Cortex of kidney (tissue), 1 donor: ENCODE measurements at places on chromosomes 16 and 17.

DNA sequence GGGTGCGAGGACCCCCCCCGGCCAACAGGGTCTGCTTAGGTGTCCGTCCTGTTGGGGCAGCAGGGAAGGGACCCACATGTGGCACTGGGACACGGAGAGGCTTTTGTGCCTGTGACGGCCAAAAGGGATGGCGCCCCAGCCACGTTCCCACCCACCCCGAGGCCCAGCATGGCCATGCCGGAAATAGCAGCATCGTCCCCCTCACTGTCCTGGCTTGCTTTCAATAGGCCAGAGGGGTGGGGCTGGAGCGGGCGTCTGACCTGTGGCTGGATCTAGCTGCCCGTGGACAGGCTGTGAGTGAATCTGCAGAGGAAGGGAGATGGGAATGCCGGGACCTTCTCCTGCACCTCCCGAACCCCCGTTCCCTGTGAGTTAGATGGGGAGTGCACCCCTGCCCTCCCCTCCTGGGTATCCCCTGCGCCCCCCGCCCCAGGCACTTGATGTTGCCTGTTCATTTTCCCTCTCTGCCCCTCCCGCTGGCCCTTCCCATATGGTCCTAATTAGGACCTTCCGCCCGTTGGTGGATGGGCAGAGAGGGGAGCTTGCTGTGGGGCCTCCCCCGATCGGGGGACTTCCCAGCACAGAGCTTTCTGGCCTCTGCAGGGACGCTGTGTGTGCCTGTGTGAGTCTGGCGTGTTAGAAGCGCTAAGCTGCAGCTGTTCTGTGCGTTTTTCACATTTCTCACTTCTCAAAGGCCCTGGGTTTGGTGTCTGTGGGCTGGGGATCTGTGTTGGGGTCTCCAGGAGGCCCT, 292.8 kb downstream of the SEC14L1 start:
- DNase-seq: no peak

- DNase-seq: no peak
Measured at GRCh38 chr16:13036600-13036999, 135.2 kb downstream of the SHISA9 start.

DNA sequence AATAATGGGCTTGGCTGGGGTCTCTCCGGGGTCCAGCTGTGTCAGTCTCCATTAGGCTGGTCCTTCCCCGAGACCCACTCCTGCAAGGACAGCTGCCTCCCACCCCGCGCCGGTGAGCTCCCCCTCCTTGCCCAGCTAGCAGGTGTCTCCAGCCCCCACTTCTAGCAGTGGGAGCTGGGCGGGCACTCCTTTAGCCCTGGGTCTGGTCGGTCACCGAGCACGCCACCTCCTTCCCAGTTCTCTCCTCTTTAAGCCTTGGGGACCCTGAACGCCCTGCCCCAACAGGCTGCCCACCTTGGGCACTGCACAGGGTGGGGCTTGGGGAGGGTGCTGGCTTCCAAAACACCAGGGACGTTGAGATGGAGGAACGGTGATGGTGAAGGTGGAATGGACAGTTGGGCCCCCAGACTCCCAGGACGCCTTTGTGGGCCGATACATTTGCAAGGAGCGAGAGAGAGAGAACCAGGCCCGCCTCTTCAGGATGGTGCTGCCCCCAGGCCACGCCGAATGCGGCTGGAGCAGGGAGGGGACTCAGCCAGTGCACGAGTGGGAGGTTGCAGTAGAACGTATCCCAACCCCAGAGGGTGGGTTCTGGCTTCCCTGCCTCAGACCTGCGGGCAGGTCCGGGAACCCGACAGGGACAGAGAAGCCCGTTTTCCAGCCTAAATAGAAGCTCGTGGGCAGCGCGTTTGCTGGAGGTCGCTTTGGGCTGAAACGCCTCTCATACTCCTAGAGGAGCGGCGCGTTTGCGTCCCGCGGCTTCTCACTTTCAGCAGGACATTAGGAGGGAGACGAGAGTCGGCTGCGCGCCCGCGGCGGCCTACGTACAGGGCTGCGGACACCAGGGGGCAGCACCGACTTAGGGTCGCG, 10.7 kb downstream of the TBX2 start:
- no peak for DNase-seq

DNA sequence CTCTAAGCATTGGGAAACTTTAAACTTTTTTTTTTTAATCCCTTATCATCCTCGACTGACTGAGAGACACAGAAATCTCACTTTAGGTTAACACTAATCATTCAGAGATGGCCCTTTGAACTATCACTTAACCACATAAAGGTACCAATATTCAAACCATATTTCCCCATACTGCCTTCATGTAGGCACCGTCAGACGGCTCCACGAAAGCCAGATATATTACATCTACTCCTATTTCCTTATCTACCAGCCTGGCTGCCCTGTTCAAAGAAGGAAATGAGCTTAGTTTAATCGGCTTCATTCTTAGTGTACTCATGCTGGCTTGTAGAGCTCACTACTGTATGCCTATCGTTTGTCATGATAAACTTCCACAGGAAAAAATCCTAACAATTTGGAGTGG, 270.9 kb downstream of the CEP112 start:
- no peak for DNase-seq

- no peak for DNase-seq
Measured at GRCh38 chr17:34413443-34414119, 50.5 kb upstream of the CCL1 start.

DNA sequence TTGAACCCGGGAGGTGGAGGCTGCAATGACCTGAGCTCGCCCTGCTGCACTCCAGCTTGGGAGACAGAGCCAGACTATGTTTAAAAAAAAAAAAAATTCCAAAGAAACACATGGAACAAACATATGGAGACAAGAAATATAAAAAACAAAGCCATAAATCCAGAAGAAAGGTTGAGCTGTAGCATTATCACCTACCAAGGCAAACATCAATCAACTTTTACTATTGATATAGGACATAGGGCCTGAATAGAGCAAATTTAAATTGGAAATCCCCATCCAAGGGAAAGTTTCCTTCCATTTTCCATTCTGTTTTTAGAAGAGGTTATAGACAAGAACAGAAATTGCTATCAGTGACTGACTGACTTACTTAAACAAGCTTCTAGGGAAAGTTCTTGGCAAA, 56.6 kb downstream of the SSH2 start:
- DNase-seq: no peak

GRCh38 chr17:50326831-50327364, 19.0 kb upstream of the XYLT2 start:
- DNase-seq: no peak

DNA sequence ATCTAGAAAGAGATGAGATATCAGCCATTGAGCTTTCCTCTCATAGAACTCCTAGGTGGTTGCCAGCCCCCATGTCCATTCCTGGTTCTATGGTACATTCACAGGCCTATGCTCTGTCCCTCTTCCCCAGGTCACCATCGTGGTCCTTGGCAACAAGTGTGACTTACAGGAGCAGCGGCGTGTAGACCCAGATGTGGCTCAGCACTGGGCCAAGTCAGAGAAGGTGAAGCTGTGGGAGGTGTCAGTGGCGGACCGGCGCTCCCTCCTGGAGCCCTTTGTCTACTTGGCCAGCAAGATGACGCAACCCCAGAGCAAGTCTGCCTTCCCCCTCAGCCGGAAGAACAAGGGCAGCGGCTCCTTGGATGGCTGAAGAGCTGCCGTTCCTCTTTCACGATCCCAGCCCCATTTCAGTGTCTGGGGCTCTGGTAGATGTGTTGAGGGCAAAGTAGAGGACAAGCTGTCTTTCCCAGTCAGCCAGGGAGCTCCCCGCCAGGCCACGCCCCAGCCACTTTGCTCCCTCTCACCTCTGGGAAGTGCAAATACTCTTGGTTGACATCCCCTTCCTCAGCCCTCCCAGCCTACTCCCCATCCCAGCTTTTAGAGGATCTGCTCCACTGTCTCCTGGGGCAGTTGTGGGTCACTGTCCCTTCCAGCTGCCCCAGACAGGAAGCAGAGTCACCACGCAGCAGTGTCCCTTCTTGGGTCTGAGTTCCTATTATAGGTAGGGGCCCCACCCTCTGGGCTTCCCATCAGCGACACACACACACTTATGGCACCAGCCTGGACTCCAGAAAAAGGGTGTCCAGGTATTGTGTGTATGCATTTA, 3.8 kb downstream of the NKIRAS2 start:
- DNase-seq: no peak

DNA sequence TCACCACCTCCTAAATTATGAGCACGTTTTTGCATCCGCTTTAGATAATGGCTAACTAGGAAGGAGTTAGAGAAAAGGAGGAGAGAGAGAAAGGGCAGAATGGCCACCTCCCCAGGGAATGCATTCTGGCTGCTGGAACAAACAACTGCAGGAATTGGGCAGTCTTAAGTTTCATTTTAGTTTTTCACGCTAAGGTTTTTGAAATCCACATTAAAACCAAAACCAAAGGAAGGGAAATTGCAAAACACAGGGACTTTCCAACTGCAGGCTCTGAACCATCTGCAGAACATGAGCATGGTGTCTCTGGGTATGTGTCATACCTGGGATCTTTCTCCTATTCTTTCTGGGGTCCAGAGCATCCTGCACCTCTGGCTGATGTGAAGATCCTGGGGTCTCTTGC, 12.1 kb upstream of the CCL8 start:
- no peak for DNase-seq

DNA sequence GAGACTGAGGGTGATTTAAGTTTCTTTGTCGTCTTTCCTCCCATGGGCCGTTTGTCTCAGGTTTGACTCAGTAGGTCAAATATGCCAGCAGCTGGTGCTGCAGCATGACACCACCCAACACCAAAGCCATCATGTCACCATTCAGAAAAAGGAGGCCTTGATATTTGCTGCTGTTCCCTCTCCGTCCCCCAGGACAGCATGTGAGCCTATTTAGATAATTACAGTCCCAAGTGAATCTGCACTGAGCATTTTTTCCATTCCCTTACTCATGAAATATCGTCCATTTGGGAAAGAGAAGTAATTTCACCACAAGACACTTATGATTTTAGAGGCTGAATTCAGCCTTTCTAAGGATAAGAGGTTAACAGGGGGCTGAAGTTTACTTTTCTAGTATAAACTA, 62.2 kb upstream of the ADORA2B start:
- no peak for DNase-seq

DNA sequence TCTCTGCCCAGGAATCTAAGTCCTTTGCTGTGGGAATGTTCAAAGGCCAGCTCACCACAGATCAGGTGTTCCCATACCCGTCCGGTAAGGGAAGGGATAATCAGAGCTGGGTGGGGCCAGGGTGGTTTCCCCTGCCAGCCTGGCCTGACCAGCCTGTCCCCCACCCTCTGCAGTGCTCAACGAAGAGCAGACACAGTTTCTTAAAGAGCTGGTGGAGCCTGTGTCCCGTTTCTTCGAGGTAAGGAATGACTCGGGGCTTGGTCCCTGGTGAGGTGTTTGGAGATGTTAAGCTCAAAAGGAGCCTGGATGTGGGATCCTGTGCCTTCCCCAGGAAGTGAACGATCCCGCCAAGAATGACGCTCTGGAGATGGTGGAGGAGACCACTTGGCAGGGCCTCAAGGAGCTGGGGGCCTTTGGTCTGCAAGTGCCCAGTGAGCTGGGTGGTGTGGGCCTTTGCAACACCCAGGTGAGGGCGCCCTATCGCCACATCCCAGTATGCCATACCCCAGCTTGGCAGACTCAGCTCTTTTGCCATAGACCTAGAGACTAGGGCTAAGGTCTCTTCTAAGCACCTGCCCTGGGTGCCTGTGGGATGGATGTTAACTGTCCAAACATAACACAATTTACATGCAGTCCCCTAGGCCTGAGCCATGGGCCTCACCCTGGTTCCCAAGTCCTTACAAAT, 997 bp downstream of the ACADVL start:
- DNase-seq: no peak

GRCh38 chr17:70321352-70321751, 152.0 kb downstream of the KCNJ2 start:
- DNase-seq: no peak

DNA sequence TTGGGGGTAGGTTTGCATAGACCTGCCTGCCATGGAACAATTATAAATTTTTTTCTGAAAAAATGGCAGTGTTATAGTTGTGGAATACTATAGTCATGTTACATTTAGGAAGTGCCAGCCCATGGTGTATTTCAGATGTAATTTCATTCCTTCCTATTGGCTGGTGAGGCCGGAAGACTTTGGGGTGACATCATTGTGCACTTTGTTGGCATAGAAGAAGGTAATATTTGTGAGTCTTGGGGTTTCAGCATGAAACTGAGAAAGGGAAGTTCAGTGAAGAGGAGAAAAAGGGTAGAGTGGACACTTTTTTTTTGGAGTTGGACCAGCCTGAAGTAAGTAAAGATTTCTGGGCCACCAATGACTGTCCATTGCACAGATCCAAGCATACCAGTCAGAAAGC, 16.0 kb upstream of the HEATR6 start:
- DNase-seq: no peak

DNA sequence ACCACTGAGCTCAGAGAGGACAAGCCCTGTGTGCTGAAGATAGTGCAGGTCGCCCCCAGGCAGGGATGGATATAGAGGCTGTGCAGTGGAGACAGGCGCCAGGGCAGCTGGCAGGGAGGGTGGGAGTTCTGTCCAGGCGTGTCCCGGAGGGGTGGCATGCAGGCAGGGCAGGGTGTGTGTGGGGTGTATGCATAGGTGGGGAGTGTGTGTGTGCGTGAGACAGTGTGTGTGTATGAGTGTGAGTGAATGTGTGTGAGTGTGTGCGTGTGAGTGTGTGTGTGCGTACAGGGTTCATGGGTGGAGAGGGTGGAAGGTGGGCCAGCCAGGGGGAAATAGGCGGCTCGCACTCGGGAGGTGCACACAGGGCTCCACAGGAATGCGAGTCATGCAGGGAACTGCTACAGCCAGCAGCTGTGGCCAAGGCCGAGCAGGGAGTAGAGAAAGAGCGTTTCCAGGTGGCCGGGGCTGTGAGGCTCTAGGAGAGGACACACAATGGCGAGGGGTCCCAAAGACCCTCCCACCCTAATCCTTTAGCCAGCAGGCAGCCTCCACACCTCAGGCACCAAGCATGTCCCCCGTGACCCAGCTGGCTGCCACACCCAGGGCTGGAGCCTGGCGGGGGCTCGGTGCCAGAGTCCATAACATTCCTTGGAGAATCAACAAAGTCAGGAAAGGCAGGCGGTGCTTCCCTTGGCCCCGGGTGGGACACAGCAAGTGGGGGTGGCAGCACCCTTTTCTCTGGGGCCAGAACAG, 4.6 kb downstream of the PLCD3 start:
- no peak for DNase-seq

GRCh38 chr16:85077039-85077438, 35.2 kb downstream of the CIBAR2 start:
- no peak for DNase-seq

DNA sequence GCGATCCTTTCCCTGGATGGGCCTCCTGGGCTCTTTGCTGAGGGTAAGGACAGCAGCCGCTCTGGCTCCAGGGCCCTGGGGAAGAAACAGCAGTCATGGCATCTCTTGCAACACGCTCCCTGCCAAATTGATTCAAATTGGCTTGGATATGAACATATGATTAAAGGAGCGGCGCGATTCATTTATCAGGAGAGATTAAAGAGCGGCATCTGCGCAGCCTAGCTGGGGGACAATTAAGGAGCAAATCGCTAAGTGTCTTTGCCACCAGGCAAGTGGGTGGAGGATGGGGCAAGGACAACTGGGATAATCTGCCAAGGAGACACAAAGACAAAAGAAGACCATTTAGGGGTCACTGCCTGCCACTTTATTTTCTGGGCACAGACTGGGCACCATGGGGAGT, 27.8 kb downstream of the PIPOX start:
- DNase-seq: no peak

GRCh38 chr16:13378151-13378550, 476.8 kb downstream of the SHISA9 start:
- DNase-seq: no peak
